ENCODE measurements at places on chromosomes 3 and 15.

DNA sequence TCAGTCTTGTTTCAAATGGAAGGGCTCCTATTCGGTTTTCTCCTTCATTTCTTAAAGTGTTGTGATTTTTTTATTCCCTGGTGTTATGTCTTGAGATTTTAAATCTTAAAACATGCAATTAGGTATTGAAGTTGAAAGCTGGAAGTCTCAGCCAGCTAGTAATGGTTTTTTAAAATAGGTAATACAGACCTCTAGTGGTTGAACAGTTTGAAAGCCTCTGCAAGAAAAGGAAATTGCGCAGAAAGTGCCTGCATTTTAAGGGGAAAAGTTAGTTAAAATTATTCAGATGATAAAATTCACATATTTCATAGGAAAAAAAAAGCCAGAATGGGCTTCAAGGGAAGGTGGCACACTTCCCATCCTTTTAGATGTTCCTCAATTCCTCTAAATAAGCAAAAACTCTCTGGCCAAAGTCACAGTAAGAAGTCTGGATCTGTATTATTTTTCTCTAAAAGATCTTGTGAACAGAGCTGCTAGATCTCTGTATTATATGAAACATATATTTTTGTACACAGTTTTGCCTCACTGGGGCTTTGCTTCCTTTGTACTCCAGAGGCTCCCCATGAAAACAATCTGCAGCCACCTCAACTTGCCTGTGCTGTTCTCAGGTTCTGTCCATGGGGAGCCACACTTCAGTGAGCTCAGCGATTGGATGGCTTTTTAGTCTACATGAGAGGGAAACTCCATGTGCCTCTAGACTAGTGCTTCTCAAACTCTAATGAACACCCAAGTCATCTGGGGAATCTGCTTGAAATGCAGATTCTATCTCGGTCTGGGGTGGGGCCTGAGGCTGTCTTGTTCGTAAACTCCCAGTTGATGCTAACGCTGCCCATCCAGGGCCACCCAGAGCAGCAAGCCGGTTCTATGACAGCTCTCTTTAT lies 21.5 kb downstream of the AGTR1 start:
- no peak for DNase-seq

DNA sequence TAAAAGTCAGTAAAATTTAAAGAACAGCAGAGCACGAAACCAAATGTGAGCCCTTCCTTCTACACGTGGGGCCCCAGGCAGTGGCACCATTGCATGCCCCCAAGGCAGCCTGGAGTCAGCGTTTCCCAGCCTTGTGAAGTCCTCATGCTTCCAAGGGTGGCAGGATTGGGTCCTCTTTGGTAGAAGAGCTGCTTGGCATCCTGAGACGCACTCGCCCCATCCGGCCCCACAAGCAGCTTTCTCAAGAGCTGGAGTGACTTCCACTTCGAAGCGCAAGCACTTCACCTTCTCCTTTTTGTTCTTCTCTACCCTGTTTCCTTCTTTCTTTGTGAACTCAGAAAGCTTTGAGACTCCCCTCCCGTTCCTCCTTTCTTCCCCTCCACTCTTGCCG lies 34.7 kb downstream of the ZNF710 start:
- DNase-seq, result no peak

DNA sequence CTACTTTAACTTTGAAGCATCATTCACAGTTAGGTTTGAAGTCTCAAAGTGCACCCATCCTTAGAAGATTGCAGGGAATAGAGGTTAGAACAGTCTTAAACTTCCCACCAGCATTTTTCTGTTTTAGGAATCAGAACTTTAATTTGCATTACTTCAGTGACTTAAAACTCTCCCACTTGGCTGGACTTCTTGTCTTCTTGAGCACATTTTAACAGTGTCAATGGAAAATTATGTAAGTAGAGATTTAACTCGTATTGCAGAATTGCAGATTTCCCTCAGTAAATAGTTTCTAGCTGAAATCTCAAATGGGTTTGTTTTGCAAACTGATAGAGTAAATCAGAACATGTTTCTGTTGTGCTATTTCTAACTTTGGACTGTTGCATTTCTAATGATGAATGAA lies 369.6 kb downstream of the OTOL1 start:
- DNase-seq, result no peak

GRCh38 chr3:23940775-23941174 lies 4.3 kb upstream of the NR1D2 start:
- DNase-seq, result no peak

GRCh38 chr3:60983906-60984305 lies 267.3 kb downstream of the FHIT start:
- DNase-seq, result no peak

DNA sequence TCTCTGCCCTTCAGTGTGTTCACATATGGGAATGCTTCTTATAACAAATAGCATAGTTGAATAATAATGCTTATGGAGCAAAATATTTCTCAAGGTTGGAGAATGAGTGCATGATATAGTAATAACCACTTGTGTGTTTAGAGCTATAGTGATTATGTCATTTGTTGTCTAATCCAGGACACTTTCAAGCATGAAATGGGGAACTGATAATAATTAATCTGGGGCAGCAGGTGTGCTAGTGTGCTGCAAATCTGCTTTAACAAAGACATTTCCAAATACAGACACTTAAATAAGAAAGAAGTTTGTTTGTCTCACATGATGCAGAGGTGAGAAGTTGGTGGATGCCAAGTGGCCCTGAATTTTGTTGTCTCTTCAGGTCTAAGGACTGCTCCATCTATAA lies 579.3 kb upstream of the GRM7 start:
- peak; percentile 70 for DNase-seq

GRCh38 chr15:88538972-88539371 lies 7.5 kb downstream of the DET1 start:
- no peak for DNase-seq

GRCh38 chr15:32646291-32646690 lies 4.8 kb downstream of the SCG5 start:
- DNase-seq, result no peak

- DNase-seq, result peak; percentile 55
Observed at GRCh38 chr3:131033480-131034080, 6.9 kb downstream of the NEK11 start.

DNA sequence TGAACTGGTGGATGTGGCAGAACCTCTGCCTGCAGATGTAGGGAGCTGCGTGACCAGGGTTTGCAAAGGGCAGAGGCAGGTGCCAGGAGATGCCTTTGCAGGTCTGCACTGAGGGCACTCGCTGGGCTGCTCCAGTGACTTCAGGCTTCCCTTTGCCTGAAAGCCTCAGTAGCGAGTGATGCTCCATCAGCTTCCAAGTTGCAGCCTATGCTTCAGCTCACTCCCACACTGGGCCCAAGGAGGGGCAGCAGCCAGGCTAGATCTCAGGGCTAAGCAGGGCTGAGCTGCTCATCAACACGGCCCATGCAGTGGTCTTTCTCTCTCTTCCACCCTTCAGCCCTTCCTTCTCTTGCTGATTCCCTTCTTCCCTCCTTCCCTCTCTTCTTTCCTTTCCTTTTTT lies 78.3 kb upstream of the RGMA start:
- DNase-seq, result no peak

DNA sequence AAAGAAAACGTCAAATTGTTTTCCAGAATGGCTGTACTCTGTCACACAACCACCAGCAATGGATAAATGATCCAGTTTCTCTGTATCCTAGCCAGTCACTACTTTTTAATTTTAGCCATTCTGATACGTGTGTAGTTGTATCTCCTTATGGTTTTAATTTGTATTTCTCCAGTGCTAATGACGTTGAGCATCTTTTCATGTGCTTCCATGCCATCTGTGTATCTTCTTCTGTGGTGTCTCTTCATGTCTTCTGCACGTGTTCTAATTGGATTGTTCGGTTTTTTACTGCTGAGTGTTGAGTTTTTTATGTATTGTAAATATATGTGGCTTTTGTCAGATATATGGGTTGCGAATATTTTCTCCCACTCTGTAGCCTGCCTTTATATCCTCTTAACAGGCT lies 81.9 kb downstream of the SUMF1 start:
- DNase-seq, result no peak

GRCh38 chr3:133461291-133461690 lies 61.4 kb downstream of the BFSP2 start:
- no peak for DNase-seq

DNA sequence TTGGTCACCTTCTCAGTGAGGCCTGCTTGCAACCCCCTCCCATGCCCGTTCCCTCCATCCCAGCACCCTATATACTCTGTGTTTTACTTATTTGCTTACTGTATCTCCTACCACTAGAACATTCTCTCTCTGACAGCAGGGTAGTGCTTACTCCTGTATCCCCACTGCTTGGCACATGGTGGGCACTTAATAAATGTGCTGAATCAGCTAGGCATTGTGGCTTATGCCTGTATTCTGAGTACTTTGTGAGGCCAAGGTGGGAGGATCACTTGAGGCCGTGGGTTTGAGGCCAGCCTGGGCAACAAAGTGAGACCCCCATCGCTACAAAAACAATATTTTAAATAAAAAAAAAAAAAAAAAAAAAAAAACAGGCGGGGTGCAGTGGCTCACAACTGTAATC lies 7.6 kb upstream of the SHISA5 start:
- DNase-seq, result no peak

DNA sequence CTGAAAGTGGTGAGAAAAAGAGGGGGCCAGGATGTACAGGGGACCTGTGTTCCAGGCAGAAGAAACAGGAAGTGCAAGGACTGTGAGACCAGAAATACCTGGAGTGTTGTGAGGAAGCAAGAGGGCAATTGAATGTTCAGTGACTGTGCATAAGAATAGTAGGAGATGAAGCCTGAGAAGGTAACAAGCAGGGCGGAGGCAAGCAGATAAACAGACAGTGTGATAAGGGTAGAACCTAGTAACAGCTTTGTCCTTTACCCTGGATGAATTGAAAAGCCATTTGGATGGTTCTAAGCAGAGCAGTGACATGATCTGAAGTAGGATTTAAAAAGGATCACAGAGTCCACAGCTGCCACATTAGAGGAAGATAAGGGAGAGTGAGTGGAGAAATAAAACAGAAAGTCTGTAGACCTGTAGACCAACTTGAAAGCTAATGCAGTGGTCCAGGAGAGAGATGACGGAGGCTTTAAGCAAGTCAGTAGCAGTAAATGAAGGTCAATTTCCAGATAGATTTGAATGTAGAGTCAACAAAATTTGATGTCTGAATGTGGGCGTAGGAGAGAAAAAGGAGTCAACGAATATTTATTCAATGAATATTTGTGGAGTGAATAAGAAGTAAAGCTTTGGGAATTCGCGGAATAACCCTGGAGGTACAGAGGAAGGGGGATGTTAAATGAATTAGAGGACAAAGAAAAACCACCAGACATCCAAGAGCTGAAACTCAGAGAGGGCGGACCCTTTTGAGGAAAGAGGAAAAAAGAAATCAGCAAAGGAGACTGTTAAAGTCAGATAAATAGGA lies 4.2 kb upstream of the PLOD2 start:
- DNase-seq, result no peak

GRCh38 chr3:150308037-150308319 lies 100.1 kb upstream of the TSC22D2 start:
- no peak for DNase-seq

DNA sequence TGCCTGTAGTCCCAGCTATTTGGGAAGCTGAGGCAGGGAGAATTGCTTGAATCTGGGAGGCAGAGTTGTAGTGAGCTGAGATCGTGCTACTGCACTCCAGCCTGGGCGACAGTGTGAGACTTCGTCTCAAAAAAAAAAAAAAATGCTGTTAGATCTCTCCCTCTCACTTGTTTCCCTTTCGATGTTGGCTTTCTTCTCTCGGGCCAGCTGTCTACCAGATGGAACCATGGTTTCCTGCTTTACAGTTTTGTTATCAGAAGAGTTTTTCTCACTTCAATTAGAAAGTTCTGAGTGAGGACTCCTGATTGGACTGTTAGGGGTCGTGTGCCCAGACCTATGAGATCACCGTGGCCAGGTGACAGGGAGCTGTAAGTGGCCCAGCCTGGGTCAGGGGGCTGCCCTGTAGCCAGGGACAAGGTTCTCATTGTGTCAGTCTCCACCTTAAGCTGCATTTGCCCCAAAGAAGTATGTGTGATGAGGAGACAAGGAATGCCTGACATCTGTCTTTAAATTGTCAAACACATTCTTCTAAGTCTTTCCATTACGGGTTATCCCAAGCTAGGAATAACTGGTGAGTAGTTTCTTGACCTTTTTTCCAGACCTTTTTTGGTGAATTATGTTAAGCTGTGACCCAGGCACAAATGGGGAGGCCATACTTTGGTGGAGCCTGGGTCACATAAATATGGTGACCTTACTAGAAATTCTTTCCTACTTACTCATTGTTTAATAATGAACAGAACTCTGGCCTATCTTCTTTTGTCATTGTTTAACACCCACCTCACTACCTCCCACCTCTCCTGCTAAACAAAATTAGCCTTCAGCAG lies 25.2 kb downstream of the SNAPC5 start:
- no peak for DNase-seq

DNA sequence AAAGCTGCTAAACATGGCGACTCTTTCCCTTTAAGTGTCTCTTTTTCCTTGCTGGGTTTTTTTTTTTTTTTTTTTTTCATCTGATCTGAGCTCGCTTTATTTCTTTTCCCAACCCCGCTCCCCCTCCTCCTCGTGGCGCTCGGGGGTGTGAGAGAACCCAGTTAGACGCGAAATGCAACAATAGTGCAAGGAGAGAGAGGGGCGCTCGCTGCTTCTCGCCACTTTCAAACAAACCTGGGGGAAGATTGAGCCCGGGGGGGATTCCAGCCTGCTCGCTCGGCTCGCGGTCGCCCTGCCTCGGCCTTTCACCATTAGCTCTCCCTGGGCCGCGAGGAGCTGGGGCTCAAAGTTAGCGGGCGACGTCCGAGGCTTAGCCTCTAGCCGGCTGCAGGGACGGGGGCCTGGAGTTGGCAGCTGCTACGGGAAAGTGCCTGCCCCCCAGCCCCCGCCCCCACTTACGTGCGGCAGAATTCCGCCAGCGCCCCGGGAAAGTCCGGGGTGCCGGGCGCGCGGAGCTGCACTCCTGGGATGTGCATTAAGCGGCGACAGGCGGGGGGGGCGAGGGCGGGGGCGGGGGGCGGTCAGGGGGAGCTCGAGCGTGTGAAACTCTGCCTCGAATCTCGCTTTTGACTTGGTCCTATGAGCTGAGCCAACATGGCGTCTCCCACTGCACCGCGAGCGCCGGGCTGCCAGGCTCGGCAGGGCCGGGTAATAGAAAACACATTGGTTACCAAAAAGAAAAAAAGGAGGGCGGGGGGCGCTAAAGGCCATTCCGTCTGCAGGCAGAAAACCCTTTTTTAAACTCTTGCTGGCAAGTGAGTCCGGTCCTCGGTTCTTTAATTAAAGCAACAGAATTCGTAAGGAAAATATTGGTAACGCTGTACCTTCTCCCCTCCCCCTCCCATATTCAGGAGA lies 10.4 kb downstream of the NR2F2 start:
- DNase-seq, result no peak

- DNase-seq, result no peak
Observed at GRCh38 chr15:63573533-63573932, 23.7 kb upstream of the FBXL22 start.

GRCh38 chr3:184965639-184966430 lies 153.9 kb downstream of the VPS8 start:
- no peak for DNase-seq

- DNase-seq, result no peak
Observed at GRCh38 chr3:32886296-32886695, 65.1 kb upstream of the CCR4 start.

GRCh38 chr15:62455441-62455921 lies 290.4 kb upstream of the C2CD4B start:
- no peak for DNase-seq
